ENCODE measurements at places on chromosomes 13 and 19.

GRCh38 chr19:6498294-6499036 is 3.6 kb downstream of the TUBB4A start:
- DNase-seq: no peak

DNA sequence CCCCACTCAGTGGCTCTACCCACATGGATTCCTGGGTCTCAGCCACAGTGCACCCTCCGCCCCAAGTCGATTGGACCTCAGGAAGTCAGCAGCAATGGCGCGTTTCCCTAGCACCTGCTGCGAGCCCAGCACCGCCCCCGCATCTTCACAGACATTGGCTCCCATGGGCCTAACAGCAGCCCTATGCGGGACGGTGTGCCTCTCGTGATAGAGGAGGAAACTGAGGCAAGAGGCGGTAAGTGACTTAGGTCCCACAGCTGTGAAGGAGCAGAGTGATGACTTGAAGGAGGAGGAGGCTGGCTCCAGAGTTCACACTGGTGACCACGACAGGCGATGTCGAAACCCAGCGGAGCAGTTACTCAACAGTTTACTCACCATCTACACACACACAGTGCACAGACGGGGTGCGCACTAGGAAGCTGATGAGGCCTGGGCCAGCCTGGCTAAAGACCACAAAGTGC is 104.5 kb upstream of the SOX1 start:
- no peak for DNase-seq

DNA sequence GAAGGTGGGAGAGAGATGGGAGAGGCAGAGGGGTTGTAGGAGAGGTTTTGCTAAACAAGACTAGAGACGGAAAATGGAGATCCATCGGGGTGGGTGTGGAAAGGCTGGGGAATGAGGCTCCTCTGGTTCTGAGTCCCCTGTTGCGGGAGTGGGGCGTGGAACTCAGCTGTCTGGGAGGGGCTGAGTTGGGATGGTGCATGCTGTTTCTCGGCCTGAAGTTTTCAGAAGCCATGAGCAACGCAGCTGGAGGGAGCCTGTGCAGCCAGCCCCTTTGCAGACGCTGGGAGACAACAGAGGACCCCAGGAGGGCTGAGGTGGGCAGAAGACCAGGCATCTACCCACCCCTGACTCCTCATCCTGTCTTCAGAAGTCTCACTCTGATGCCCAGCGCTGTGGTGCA is 7.4 kb upstream of the GIPR start:
- DNase-seq: no peak

- DNase-seq: no peak
Observed at GRCh38 chr13:61123538-61124289, 291.9 kb downstream of the PCDH20 start.

DNA sequence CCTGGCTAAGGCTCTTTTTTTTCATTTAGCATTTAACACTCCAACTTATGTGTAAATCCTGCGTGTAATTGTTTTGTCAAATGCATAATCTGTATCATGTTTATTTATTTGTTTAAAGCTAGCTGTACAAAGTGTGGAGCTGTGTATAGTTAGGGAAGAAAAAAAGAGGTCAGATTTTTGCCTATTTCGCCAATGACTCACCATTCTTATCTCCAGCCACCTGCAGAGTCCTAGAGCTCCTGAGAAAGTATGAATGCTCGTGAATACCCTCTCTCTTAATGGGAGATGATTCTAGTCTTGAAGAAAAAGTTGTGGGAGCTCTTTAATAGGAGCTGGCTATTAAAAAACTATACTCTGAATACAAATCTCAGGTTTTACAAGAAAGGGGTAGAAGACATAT is 778.8 kb upstream of the SLITRK5 start:
- DNase-seq: no peak
